AG09309 (cell line): ENCODE measurements at places on chromosomes 4 and X.

DNA sequence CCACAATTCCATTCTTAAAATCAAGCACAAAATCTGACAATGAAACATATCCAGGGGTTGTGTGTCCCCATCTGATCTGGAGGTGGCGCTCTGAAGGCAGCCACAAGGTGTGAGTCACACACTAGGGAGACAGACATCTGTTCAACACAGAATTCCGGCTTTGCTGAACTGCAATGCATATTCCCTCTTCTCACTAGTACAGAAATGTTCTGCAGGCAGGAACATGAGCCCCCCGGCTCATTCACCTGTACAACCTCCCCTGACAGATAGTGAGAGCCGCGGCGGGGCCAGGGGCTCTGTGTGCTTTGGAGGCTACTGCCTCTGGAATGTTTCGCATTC, 41.9 kb downstream of the WDR1 start:
- DNase-seq = no peak

DNA sequence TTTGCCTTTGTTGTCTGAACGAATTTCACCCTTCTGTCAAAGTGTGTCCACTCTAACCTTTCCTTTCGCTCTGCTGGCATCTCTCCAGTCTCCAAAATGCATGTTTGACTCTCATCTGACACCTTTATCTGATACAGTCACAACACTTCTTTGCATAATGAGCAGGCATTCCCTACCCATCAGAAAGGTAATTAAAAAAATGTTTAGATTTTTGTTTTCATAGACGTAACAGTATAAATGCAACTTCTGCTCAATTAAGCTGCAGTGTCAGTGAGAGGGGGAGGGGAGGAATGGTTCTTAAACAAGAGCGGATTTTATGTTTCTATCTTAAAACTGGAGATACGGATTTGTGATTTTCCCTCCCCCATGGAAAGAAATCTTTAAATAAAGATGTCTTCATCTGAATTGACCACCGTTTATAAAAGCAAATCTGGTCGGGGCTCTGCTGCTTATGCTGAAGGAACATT, 70.2 kb downstream of the CXXC4 start:
- no peak for DNase-seq

DNA sequence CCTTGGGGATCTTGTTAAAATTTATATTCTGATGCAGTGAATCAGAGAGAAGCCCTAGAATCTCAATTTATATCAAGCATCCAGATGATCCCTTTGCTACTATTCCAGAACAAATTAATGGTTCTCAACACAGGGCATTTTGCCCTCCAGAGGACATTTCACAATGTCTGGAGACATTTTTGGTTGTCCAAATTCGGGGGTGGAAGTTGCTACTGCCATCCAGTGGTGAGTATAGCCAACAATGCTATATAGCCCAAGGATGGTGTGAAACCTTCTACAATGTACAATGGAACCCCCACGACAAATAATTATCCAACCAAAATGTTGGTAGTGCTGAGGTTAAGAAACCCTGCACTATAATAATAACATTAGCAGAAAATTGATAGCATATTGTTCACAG, 2440.0 kb downstream of the PCDH7 start:
- peak; percentile 16 for DNase-seq

- DNase-seq = no peak
Observed at GRCh38 chrX:53320543-53321229, 39.3 kb upstream of the IQSEC2 start.

DNA sequence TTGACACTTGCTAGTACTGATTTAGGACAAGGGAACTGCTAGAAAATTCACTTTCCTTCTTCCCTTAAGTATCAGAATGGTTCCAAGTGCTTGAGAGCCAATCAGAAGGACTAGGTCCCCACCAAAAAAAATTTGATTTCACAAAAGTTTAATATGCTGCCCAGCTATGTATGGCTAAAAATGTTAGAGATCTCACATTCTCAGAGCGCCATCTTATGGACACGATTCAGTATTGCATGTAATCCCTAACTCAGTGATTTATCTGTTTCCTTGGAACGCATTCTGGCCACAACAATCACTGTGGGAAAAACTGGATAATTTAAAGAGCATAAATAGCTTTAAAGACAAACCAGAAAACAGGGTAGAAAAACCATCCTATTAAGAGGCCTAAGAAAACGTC, 255.1 kb upstream of the GPC4 start:
- no peak for DNase-seq

DNA sequence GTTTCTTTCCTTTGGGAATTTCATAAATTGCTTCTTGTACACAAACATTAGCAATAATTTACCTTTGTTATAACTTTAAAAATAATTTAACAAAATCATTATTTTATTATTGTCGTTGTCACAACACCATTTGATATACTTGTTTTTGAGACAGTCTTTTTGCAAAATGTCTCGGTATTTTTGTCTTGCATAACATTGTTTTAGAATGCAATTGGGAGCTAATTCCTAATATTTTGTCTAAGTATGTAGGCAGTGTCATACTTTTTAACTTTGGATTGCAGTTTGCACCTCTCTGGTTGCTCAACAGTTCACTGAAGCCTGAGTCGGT, 340 bp upstream of the CFAP299 start:
- no peak for DNase-seq

DNA sequence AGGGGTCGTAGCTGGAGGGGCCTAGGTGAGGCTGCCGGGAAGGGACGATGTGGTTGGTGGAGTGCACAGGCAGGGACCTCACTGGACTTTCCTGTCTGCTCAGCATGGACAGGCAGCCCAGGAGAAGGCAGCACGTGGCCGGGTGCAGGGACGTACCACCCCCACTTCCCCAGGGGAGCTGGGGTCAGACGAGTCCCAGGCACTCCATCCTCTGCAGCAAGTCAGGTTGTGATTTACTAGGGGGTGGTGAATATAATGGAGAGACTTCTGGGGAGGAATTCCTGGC, 1.5 kb upstream of the CTBP1 start:
- no peak for DNase-seq

DNA sequence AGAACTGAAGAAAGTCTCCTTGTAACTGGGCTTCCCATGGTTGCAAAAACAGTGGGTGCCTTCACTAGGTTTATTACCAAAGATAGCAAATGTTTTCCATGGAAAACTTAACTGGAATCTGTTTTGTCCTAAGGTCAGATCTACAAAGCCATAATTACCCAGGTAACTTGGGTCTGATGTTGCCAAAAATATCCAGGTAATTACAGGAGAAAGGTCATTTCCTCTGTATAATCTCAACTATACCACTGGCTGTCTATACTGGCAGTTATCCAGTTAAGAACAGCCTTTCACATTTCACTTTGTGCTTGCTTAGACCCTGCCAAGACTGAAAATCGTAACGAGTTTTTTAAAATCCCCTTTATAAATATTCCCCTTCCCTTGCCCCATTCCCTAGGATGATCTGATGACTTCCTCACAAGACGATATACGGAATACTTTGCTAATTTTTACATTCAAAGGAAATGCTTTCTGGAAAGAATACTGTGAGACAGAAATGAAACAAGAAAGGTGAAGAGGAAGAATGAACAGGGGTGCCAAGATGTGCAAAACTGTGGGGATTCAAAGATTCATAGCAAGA, 105.5 kb downstream of the MAML3 start:
- no peak for DNase-seq

GRCh38 chr4:3336382-3337356, 43.8 kb downstream of the RGS12 start:
- no peak for DNase-seq

DNA sequence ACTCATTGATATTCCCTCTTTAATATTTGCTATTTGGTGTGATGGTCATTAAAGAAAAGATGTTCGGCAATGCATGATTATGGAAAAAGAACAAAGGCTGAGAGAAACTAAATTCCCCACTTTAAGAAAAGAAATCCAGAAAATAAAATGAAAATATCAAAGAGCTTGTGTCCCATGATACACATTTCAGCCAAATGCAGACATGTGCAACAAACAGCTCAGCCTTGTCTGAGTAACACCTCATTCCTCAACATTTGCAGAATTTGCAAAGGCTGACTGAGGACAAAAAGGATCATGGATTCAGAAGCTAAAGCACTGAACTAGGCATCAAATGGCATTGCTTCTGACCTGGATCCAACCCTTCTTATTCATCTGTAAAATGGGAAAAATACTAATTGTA, 281.0 kb downstream of the RAB28 start:
- DNase-seq = no peak

GRCh38 chr4:114272226-114272625, 292.8 kb upstream of the ARSJ start:
- DNase-seq = peak; percentile 90

DNA sequence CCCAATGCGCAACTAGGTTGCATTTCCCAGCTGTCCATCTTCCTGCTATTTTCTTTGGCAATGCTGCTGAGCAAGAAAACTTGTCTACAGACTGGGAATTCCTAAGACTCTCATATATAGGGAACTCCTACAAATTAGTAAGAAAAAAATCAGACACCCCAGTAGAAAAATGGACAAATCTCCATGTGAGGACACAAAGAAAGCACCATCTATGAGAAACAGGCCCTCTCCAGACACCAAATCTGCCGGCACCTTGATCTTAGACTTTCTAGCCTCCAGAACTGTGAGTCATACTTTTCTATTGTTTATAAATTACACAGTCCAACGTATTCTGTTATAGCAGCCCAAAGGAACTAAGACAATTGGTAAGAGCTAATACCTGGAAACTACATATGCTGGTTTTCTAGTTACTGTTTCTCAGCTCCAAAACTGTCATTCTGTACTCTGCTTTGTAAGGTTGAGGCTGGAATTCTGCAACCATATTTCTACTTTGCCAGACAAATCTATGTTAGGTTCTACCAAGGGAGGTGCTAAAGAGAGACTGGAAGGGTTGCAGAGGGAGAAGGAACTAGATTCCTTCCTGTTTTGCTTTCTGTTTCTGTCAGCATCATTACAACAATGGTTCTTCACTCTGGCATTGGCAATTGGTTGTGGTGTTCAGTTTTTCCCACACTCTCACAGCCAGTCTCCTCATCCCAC, 35.7 kb upstream of the FAM241A start:
- DNase-seq = no peak

DNA sequence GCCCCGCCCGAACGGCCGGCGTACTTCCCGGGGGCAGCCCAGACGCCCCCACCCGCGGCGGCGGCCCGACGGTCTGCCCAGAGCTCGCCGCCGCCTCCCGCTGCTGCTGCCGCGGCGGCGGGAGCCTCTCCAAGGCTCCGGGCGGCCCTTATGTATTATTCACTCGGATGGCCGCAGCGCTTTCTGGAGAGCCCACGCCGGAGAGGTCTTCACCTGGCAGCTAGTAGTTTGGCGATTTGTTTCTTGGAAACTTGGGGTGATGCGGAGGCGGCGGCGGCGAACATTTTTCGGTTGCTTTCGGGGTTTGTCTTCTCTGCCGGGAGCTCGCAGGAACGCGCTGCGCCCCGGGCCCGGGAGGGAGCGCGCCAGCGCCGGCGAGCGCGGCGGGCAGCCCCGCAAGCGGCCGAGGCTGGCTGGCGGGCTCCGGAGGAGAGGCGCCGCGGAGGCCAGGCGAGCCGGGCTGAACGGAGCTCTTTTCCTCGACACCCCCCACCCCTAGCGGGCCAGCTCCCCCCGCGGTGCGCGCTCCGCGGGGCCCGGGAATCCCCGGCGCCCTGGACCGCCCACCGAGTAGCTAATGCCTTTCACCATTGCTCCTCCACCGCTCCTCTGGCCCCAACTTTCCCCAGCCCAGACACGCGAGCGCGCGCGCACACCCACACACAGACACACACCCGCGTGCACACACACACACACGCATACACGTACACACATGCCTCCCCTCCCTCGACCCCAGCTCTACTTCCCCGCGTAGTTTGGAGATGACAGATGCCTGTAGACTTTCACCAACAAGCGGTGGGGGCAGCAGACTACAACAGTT, 113.5 kb downstream of the DHX15 start:
- no peak for DNase-seq

GRCh38 chr4:116180157-116180601, 905.2 kb downstream of the TRAM1L1 start:
- no peak for DNase-seq

- peak; percentile 60 for DNase-seq
Observed at GRCh38 chr4:20391198-20391597, 139.5 kb downstream of the SLIT2 start.

GRCh38 chr4:48490680-48491513, 845 bp downstream of the ZAR1 start:
- DNase-seq = no peak

- no peak for DNase-seq
Observed at GRCh38 chr4:141169391-141169790, 36.1 kb upstream of the RNF150 start.

DNA sequence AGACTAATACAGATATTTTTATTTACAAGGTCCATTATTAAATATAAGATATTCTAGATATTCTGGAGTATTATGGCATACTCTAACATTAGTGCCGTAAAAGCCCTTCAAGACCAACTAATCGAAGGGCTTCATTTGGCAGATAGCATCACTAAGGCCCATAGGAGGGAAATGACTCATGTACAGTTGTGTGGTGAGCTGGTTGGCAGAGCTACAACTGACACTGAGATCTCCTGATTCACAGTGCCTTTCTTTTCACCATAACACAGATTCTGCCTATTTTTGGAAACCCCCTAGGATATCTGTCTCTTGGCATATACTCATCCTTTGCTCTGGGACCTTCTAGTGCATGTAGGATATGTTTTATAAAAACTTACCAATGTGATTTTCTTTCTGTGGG, 201.7 kb upstream of the AFF2 start:
- no peak for DNase-seq

- DNase-seq = no peak
Observed at GRCh38 chr4:39754309-39754708, 56.4 kb downstream of the UBE2K start.

DNA sequence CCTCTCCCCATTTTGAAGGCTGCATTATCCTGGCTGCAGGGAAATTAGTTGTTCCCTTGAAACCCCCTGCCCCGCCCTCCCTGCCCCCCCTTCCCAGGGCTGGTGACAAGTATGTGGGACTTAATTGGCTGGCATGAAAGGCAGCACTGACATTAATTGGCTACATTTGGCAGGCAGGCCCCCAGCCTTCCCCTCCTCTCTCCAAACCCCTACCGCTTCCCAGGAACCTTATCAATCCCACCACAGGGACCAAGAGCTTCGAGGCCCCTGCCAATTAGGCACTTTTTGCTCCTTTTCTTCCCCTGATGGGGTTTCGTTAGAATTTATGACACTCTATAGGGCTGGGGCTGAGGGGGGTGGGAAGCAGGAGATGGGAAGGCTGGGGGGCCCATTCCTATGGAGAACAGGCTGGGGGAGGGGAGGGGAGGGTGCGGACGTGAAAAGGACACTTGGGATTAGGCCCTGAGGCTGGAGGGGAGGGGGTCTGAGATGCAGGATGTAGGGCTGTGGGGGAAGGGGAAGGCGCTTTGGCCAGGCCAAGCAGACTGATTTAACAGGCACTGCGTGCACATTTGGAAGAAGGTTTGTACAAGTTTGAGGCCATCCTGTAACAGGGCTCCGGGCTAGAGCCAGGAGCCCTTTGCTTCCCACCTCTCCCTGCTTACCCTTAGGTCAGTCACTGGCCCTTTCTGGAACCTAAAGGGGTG, 52.2 kb downstream of the EFNB1 start:
- DNase-seq = no peak

GRCh38 chr4:61648264-61648663, 448.1 kb downstream of the ADGRL3 start:
- no peak for DNase-seq

DNA sequence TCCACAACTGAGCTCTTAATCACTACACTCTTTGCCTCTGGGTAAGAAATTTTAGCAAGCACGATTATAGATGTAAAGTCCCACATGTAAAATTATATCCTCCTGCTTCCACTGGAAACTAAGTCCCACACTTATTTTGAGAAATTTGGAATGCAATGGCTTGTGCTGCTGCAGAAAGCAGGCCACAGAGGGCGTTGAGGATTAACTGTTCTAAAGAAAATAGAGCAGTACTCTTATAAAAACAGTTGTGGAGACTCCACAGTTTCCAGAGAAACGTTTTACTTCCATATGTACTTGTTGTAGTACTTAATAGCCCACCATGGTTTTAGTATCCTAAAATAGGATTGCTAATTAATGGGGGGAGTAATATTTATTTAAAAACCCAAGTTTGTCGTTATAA, 1.7 kb upstream of the CENPC start:
- no peak for DNase-seq
